Thymus (tissue), 14 donors: ENCODE measurements at places on chromosomes 3 and 15. TPM values are rescaled to one million over a fixed set of nuclear protein-coding genes. Genes with fewer than 3 reads are reported as not detected.

Gene CASR
- 0.09 TPM for total RNA-seq

DNA sequence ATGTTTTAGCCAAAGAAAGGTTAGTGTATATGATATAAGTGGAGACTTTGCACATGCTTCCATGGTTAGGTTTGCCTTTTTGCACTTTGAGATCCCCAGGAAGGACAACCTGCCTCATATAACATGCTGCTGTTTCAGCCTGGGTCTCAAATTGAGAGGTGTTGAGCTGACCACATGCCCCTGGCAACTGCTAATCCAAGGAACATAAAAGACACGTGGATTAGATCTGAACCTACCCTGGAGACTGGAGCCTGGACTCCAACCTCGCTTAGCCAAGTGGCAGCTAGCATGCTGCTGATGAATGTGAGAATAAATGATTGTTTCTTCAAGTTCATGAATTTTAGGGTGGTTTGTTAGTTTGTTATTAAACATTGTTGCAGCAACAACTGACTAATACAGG lies 301.8 kb upstream of the TBC1D5 start:
- H3K27ac ChIP-seq, result no peak overlapping the region
- no peak overlapping the region for H3K4me3 ChIP-seq
- no peaks in the 10 kb centered on the region for H3K27me3 ChIP-seq
- no peaks in the 10 kb centered on the region for H3K4me1 ChIP-seq

- no peak for DNase-seq
- no peaks in the 10 kb centered on the region for H3K27me3 ChIP-seq
- no peaks in the 10 kb centered on the region for H3K4me1 ChIP-seq
These were observed 48.3 kb downstream of the DENND4A start for GRCh38 chr15:65743637-65744252.

- peaks cover 21% of the 10 kb centered on the region for H3K4me1 ChIP-seq
- peak overlapping the region; percentile 90 for H3K27ac ChIP-seq
- H3K27me3 ChIP-seq, result no peaks in the 10 kb centered on the region
- H3K4me3 ChIP-seq, result peak overlapping the region; percentile 24
- peaks cover 49% of the 10 kb centered on the region for H3K36me3 ChIP-seq
These were observed 13.4 kb downstream of the TCF12 start for GRCh38 chr15:56931639-56932508.

DNA sequence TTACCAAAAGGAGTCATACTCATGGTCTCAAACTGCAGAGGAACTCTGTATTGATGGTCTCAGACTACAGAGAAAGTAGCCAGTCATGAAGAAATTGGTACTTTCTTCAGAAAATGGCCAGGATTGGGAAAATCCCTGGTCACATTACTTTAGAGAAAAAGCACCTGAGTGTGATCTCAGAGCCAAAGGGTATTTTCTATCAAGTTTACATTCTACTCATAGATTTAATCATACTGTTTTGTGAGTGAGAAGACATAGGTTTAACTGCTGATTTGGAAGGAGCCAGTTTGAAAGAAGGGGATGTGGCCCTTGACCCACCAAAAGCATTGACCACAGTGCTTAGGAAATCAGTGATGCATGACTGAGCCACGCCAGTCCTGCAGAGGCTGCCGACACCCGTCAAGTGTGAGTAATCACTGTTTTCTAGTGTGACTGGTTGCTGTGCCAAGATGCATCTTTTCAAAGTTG lies 203.6 kb downstream of the AKAP13 start:
- H3K27ac ChIP-seq, result peak overlapping the region; percentile 46
- H3K4me3 ChIP-seq, result peak overlapping the region; percentile 51
- H3K27me3 ChIP-seq, result no peaks in the 10 kb centered on the region

GRCh38 chr3:140391061-140391460 lies 286.8 kb upstream of the TRIM42 start:
- no peaks in the 10 kb centered on the region for H3K4me1 ChIP-seq
- no peaks in the 10 kb centered on the region for H3K36me3 ChIP-seq
- H3K27me3 ChIP-seq, result no peaks in the 10 kb centered on the region

Gene GOLGA6L6
- not detected for total RNA-seq

DNA sequence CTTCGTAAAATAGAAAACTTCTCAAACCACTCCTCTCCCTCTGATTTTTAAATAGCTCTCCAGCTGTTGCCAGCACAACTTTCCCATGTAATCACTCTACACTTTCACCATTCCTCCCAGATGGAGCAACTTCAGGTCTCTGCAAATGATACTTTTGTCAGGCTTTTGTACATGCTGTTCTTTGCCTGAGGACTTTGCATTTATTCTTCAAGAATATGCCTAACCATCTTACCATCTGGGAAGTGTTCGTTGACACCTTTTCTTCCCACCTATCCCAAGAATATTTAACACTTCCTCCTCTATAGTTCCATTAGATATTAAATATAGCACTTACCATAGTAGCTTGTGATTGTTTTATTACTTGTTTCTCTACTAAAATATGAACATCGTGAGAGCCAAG lies 703.7 kb downstream of the CADM2 start:
- H3K27ac ChIP-seq, result no peak overlapping the region
- H3K4me1 ChIP-seq, result no peaks in the 10 kb centered on the region
- H3K36me3 ChIP-seq, result no peaks in the 10 kb centered on the region
- no peak overlapping the region for H3K4me3 ChIP-seq

- H3K27ac ChIP-seq, result no peak overlapping the region
- DNase-seq, result no peak
- peaks cover 17% of the 10 kb centered on the region for H3K4me1 ChIP-seq
- no peak overlapping the region for H3K4me3 ChIP-seq
These were observed 9.5 kb downstream of the ABCC5 start for GRCh38 chr3:184008161-184008560.

DNA sequence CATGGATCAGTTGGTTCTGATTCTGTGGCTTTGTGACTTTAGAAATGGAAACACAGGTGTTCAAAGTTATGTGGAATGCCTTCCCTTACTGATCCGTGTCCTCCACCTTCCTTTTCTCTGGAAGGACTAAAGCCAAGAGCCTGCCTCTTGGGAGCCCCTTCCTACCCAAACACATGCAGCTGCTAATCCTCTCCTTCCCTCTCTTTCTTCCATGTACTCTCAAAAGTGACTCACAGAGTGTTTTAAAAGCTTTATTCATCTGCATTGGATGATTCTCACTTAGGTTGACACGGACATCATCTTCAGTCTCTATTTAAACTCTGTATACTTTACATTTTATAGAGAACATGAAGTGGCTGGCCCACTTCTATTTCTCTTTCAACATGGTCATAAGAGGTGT lies 856.5 kb upstream of the ARPP21 start:
- H3K27me3 ChIP-seq, result no peaks in the 10 kb centered on the region
- H3K4me1 ChIP-seq, result no peaks in the 10 kb centered on the region
- H3K36me3 ChIP-seq, result no peaks in the 10 kb centered on the region
- H3K4me3 ChIP-seq, result no peak overlapping the region
- no peak overlapping the region for H3K27ac ChIP-seq

DNA sequence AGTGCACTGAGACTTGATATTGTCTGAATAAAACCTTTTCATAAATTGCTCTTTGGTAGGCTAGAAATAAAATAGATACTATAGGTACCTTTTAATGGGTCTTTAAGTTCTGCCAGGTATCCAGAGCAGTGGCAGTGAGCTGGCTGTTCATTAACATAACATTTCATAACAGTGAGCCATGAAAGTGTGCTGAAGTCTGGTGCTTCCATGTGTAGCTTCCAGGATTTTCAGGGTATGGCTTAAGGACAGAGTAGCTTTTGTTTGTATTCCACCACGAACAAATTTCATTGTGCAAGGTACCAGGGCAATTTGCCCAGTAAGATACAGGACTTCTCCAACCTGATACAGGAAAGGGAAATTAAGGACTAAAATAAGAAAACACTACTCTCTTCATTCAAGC lies 124.7 kb upstream of the NANOGP8 start:
- H3K36me3 ChIP-seq, result no peaks in the 10 kb centered on the region
- no peaks in the 10 kb centered on the region for H3K4me1 ChIP-seq
- no peak overlapping the region for H3K27ac ChIP-seq
- no peak for DNase-seq
- H3K27me3 ChIP-seq, result no peaks in the 10 kb centered on the region

GRCh38 chr15:101112336-101113113 lies 139.3 kb downstream of the CHSY1 start:
- no peaks in the 10 kb centered on the region for H3K27me3 ChIP-seq
- H3K4me1 ChIP-seq, result peaks cover 6% of the 10 kb centered on the region
- DNase-seq, result no peak
- peak overlapping the region; percentile 60 for H3K27ac ChIP-seq

DNA sequence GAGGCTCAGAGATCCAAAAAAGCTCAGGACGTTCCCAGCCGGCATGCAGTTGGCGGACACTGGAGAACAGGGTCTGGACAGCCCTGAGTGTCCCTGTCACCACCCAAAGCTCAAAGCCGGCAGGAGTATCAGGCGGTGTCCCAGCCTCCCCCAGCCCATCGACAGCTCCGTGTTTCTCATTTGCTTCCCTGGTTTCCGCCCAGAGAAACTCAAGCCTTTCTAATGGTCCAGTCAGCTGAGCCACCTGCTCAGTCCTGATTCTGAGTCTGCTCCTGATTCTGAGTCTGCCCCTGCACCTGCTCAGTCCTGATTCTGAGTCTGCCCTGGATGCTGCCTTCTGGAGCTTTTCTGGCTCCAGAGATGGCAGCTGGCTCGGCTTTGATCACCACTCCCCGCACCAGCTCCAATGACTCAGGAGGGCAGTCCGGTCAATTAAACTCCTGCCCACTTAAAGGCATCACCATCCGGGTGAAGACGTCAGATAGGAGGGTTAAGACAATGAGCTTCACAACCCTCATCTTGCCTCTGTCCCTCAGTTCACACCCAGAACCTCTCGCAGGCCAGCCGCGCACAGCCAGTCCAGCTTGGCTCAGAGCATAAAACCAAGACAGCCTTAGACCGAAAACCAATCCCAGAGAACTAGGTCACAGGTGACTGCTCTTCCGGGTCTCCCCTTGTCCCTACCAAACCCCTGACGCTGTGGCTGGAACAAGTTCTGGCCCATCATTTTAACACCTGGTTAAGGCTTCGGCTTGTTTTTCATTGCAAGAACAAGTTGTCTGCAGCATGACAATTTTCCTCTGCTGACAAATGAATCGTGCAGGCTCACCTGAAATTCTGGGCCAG lies 6.8 kb downstream of the PCSK6 start:
- H3K27me3 ChIP-seq, result peaks cover 18% of the 10 kb centered on the region
- H3K4me3 ChIP-seq, result no peak overlapping the region
- H3K4me1 ChIP-seq, result no peaks in the 10 kb centered on the region

DNA sequence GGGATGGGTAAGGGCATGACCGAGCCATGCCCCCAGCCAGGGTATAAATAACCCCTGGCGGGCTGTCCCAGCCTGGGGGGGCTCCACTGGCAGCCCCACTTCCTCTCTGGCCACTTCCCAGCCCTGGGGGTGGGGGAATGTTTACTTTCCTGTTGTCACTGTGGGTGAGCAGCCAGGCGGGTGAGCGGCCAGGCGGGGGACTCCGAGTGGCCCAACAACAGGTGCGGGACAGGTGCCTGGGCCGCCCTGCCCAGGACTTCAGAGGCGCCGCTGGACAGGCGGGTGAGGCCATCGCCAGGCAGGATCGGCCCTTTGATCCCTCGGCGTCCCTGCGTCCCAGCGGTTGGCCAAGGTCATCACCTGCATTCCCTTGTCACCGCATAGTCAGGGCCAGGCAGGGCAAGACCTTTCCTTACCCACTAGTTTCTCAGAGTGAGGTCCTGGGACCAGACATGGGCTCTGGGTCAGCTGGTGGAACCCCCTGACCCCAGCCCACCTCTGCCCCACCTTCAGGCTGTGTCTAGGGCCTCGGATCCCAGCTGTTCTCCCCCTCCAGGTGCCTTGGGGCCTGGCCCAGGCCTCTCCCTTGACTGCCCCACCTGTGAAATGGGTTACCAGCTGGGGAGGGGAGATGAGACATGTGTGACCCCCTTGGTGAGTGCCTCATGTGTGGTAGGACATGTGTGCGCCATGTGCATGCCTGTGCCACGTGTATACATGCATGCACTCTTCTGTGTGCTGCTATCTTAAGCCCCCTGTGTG lies 16.6 kb downstream of the SEMA3F start:
- no peak for DNase-seq
- no peaks in the 10 kb centered on the region for H3K27me3 ChIP-seq
- peaks cover 1% of the 10 kb centered on the region for H3K4me1 ChIP-seq
